ENCODE measurements at places on chromosomes 11 and 22. TPM values are rescaled to one million over a fixed set of nuclear protein-coding genes. Genes with fewer than 3 reads are reported as not detected.

Gene IMMP1L
- total RNA-seq: 29.4 TPM

Gene MPEG1
- total RNA-seq: 12.3 TPM

Gene CHST1
- total RNA-seq: not detected

Gene ART5
- total RNA-seq: not detected

Gene OTOG
- total RNA-seq: not detected

DNA sequence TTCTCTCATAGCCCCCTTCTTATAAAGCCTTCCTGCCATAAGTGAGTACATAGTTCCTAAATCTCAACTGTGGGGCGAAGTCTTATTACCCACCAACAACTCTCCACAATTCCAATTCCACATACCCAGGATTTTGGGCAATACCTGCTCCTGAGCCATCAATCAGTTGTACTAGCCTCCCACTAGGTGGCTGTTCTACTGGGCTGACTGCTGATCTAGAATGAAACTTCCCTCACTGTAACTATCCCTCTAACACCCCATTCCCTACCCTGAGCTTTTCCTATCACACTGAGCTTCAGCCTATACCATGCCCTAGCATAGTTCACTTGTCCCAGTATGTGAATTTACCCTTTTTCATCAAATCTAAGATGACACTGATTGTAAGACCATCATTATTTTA lies 52.5 kb downstream of the RRAS2 start:
- no peak overlapping the region for H3K27ac ChIP-seq
- no peaks in the 10 kb centered on the region for H3K36me3 ChIP-seq
- peaks cover 38% of the 10 kb centered on the region for H3K4me1 ChIP-seq
- H3K4me3 ChIP-seq: no peak overlapping the region
- no peak for DNase-seq

- no peak overlapping the region for H3K27ac ChIP-seq
- peaks cover 6% of the 10 kb centered on the region for H3K27me3 ChIP-seq
- H3K4me1 ChIP-seq: no peaks in the 10 kb centered on the region
- DNase-seq: no peak
- no peaks in the 10 kb centered on the region for H3K36me3 ChIP-seq
Measured at GRCh38 chr11:125319649-125320048, 155.1 kb downstream of the PKNOX2 start.

DNA sequence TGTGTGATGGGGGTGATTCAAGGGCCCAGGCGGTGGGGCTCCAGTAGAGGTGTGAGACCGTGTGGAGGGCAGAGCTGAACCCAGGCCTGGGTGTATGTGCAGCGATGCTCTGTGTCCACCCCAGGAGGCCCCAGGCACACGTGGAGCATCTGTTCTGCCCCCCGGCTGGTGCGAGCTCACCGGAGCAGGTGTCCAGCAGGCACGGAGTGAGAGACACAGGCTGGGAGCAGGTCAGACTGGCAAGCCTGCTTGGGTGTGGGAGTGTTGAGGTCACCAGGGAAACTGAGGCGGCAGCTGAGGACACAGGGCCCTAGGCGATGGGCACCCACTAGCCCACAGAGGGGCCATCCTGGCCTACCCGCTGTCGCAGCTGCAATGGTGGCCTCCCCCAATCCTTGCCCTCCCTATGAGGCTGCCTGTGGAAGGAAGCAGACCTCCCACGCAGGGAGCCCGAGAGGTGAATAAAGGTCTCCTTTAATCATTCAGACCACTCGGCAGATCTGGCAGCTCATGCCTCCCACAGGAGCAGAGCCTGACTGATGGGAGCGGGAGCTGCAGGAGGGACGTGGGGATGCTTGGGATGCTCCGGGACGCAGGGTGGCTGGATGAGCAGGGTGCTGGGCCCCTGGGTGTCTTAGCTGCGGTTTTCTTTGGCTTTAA lies 1165.1 kb downstream of the BRD1 start:
- no peaks in the 10 kb centered on the region for H3K27me3 ChIP-seq
- no peak overlapping the region for H3K4me3 ChIP-seq

GRCh38 chr11:73388265-73389133 lies 12.3 kb downstream of the RELT start:
- H3K4me1 ChIP-seq: peaks cover 54% of the 10 kb centered on the region
- H3K4me3 ChIP-seq: no peak overlapping the region
- H3K27ac ChIP-seq: peak overlapping the region; percentile 95

- no peak within 1 kb of the TSS for H3K27ac ChIP-seq
- no peaks in the 10 kb centered on the region for H3K36me3 ChIP-seq
- peak within 1 kb of the TSS; percentile 56 for H3K4me3 ChIP-seq
- DNase-seq: no peak
Measured at GRCh38 chr11:118607401-118608359, at the start of gene PHLDB1. PHLDB1 (plus strand) TSS chr11:118607615; CDS start chr11:118613837, 6,222 bp downstream.

- no peak overlapping the region for H3K4me3 ChIP-seq
- no peak for DNase-seq
- H3K36me3 ChIP-seq: no peaks in the 10 kb centered on the region
Measured at GRCh38 chr11:121082670-121083069, 18.4 kb upstream of the TECTA start.

GRCh38 chr11:69425895-69426544 lies 55.4 kb upstream of the LINC01488 start:
- no peaks in the 10 kb centered on the region for H3K27me3 ChIP-seq
- no peaks in the 10 kb centered on the region for H3K36me3 ChIP-seq
- H3K4me1 ChIP-seq: no peaks in the 10 kb centered on the region
- no peak overlapping the region for H3K27ac ChIP-seq
- no peak overlapping the region for H3K4me3 ChIP-seq
- no peak for DNase-seq

DNA sequence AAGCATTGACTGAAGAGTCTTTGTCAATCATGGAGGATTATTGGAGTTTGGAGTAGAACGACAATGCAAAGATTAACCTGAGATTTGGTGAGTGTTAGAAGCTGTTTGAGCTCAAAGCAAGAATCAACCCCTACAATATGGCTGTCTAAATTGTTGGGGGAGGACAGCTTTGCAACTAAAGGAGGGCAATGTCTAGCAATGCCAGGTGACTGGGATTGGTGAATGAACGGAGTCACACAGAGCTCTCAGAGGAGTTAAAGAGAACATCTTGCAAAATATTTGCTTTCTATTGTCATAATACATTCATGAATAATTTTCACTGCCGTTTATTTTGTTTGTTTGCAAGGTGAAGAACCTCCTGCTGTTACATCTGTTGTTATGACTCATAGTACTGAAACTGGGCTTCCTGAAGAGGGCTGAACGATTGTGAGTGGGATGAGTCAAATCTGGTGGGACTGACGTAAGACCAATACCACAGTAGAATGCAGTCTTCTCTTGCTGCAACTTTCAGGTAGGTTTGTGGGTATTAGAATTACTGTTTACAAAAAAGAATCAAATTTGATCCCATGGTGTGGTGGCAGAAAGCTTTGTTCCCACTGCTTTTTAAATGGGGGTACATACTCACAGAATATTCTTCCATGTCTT lies 281.9 kb downstream of the CADM1 start:
- peak overlapping the region; percentile 36 for H3K4me3 ChIP-seq
- H3K27me3 ChIP-seq: no peaks in the 10 kb centered on the region
- H3K36me3 ChIP-seq: no peaks in the 10 kb centered on the region
- H3K4me1 ChIP-seq: peaks cover 18% of the 10 kb centered on the region
- peak; percentile 96 for DNase-seq

DNA sequence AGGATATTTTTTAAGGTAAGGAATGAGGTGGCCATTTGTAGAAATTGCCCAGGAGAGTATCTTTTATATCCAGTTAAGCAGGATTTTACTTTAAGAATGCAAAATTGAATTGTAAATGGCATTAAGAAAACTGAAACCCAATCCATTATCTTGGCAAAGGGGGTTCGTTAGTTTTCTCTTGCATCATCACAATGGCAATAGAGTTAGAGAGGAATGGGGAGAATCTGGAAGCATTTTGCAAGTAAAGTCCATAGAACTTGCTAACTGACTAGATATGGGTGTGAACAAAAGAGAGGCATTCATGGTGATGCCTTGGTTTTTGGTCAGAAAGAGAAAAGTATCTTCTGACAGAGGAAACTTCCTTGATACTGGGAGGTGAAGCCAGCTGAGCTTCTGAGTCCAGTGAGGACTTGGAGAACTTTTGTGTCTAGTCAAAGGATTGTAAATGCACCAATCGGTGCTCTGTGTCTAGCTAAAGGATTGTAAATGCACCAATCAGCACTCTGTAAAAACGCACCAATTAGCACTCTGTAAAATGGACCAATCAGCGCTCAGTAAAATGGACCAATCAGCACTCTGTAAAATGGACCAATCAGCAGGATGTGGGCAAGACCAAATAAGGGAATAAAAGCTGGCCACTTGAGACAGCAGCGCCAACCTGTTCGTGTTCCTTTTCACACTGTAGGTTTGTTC lies 3.6 kb upstream of the CCDC117 start:
- H3K36me3 ChIP-seq: no peaks in the 10 kb centered on the region
- no peaks in the 10 kb centered on the region for H3K4me1 ChIP-seq
- no peak overlapping the region for H3K27ac ChIP-seq
- H3K27me3 ChIP-seq: no peaks in the 10 kb centered on the region
- no peak overlapping the region for H3K4me3 ChIP-seq

- DNase-seq: no peak
- no peaks in the 10 kb centered on the region for H3K36me3 ChIP-seq
- H3K4me3 ChIP-seq: no peak overlapping the region
- H3K27me3 ChIP-seq: no peaks in the 10 kb centered on the region
- H3K27ac ChIP-seq: no peak overlapping the region
Measured at GRCh38 chr11:13429836-13430235, 33.2 kb downstream of the BTBD10 start.
